ENCODE measurements at places on chromosomes 1 and 21.

DNA sequence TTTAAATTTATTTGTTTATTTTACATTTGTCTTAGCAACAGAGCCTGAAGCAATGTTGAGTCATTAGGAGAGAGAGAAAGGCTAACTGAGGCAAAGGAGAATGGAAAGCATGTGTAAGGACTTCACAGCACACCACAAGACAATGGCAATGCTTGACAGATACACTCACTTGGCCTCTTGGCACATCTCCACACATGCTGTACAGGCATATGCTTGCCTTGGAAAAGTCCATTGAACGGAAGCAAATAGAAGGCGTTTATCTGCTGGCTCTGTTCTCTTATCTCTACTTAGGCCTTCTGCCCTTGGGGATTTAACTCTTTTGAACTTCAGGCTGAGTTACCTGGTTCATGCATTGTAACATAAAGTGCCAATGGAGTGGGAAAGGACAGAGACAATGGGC, 262.2 kb upstream of the POU3F1 start:
- peak; percentile 3 for DNase-seq

DNA sequence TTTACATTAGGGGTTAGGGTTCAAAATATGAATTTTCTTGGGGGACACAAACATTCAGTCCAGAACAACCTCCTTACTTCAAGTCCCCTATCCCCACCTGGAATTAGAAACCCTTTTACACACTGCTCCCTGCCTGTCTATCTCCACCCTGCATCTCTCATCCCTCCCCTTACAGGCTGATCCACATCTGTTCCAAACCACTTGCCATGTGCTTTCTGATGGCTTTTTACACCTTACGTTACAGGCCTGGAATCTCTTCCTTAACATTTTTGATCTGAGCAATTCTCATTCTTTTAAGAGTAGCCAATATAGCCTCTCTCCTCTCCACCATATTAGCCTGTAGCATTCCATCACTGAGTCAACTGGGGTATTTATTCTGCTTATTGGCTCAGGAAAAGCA, 122.0 kb downstream of the PTBP2 start:
- DNase-seq = no peak

DNA sequence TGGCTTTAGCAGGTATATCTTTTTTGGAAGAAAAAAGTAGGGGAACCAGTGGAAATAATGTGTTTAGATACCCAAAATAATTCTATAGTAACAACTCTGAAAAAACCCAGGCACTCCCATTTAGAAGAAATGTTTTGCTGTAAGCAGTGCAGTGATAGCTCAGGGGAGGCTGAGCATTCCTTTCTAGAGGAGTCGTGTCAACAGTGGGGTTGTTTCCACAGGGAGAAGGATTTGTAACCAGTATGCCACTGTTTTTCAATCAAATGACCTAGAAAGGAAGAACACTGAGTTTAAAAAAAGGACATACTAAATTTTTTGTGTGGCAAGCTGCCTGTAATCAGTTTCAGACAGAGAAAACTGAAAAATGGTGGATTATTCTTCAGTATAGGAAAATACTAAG, 2.4 kb downstream of the PGD start:
- peak; percentile 49 for DNase-seq

- no peak for DNase-seq
Measured at GRCh38 chr1:80533775-80534334, 1266.9 kb upstream of the ADGRL2 start.

- no peak for DNase-seq
Measured at GRCh38 chr1:225413708-225414375, 14.0 kb downstream of the LBR start.

DNA sequence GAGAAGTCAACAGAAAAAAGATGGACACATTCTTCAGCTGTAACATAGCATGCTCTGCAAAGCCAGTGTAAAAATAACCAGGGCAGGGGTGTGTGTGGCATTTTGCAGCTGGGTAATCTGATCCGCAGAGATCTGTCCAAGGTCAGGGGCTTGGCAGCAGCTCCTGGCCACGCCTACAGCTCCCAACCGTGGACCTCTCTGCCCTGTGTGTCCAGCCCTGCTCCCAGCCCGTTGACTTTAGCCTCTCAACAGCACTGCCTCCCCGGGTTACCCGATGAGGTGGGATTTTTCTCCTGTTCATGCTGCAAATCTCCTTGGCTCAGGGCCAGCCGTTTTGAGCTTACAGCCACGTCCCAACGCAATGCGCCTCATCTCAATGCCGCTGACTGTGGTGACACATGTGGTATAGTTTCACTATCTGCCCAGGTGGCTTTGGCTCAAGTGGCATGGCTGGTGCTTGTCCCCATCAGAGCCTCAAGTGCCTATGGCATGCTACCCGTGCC, 68.1 kb downstream of the VWA5B1 start:
- DNase-seq = no peak

GRCh38 chr1:219433496-219434131, 179.3 kb downstream of the ZC3H11B start:
- DNase-seq = no peak

- peak; percentile 43 for DNase-seq
Measured at GRCh38 chr1:69523461-69523860, 44.3 kb upstream of the LRRC7 start.

- DNase-seq = no peak
Measured at GRCh38 chr1:15004396-15004795, 149.2 kb upstream of the TMEM51 start.

All from fibroblast of skin of abdomen (primary cell).